ENCODE measurements at places on chromosomes 1 and 21.
A peak's percentile ranks its signal among the peaks of the same experiment; 100 is the strongest.

DNA sequence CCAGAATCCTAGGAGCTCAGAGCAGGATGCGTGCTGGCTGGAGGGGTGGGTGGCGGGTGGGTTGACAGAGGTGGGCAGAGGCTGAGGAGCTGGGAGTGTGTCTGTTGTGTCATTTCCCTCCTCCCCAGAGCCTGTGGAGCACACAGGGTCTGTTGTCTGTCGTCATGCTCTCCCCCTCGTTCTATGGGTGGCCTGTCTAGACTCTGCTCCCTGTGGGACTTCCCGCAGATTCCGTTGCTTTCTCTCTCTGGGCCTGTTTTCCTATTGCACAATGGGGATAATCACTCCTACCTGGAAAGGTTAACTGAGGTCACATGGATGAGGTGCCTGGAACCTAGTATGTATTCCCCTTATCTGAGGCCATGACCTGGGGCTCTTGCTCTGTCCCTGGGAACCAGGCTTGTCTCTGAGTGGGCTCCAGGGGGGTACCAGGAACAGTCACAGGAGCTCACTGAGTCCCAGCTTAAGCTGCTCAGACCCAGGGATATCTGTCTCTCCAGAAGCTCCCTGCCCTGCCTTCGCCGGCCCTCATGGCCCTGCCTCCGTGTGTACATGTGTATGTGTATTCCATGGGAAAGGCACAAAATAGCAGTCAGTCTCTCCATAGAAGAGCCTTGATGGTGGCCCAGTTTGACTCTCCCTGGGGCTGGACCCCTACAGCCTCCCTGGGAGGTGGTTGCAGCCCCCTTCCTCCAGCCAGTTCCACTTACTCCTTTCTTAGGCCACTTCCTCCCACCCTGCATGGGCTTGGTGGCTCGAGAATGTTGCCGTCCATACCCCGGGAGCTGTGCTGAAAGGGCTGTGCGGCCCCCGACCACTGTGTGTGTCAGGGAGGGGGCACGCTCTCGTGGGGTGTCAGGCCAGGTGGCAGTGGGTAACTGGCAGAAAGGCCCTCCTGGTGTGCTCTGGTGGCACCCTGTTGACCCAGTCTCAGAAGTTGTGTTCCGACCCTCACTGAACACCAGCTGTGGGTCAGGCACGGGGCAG, 17.9 kb downstream of the PTPRF start:
- no peak for DNase-seq

- DNase-seq, result no peak
Observed at GRCh38 chr1:108114033-108114599, 86.0 kb downstream of the SLC25A24 start.

DNA sequence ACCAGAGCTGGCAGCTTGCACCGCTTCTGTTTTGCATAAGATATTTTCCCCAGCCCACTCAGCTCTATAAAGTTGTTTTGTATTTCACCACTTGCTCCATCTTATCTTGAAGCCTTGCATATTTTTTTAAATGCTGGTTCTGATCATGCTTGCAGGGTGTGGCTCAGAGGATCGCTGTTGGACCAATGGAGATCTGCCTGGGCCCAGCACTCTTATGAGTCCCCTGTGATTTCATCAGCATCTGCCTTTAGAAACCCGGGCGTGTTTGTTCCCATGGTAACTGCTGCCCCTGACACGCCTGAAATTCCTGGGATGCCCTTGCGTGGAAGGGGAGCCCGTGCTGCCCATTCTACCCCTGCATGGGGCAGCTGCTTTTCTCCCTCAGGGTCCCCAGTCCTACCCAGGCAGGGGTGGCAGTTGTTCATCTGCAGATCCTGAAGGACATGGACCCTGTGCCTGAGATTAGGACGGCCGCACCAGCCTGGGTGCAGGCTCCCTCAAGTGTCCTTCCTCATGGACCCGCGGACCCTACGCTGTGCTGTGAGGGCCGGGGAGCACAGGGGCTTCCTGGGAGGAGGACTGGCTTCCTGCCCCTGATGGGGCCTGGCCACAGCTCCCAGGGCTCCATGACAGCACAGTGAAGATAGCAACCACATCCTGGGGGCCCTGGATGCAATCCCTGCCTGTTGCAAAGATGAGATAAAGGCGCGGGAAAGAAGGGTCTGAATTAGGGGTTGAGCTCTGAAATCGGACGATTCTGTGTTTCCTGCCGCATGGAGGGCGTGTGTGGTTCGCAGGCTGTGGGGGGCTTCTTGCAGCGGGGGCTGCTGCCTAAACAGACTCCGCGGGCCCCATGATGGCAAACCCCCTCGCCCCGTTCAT, 226.5 kb downstream of the SDCCAG8 start:
- peak; percentile 19 for DNase-seq

DNA sequence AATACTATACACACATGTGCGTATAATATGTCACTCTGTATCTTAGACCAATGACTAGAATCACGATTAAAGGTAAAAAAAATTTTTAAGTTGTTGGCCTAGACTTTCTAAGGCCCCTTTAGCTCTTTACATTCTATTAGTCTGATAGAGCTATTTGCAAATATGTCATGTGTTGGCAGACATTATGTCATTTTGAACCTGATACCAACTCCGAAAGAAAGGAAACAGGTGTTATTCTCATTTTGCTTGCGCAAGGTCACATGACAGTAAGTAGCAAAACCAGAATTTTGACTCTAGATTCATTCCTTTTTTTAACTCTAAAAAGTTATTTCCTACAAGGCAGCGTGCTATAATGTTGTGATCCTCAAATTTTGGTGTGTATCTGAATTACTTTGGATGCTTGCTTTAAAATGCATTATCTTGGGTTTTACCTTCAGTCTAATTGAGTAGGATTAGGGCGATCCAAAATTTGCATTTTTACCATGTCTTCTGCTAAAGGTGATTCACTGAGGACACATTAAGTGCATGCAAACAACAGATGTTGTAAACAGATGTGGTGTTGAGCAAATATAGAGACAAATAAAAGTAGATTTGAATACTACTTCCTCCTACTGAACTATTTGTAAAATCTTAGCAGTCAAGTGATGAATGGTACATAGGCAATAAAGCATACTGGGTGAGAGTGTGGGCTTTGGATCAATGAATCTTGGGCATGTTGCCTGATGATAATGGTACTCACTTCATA, 63.5 kb upstream of the KIAA1614 start:
- DNase-seq, result peak; percentile 5

DNA sequence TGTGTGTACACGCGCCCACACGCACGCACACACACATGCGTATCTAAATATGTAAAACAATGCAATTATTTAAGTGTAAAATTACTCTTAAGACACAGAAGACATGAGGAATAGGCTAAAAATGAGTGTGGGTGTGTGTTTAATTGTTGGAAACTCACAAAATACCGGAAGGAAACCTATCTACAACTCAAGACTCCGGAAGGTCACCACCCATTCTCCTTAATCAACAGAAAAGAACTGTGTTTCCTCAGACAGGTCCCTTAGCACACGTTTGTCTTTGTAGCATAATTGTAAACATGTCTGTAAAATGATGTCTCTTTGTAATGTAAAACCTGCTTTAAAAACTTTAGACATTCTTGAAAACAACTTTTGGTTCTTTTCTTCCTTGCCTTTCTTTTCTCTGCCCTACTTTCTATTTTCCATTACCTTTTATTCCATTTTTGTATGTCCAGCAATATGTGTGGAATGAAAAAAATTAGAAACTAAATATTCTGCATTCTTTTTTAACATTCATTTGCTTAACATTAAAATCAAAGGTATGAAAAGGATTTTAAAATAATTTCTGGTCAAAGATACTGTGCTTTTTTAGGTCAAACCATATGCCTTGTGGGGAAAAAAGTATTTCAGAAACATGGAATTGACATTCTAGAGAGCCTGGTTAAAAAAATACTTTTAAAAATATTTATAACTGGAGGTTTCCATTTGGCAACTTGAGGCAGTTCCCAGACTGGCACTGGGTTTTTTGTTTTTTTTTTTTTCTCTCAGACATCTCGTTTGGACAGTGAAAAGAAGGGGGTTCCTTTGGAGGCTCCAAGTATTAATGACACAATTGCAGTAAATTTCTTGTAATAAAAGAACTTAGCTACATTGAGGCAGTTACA, 46.2 kb downstream of the ATP5PF start:
- no peak for DNase-seq

All from activated CD4-positive, alpha-beta T cell treated with anti-CD3 and anti-CD28 coated beads, Interleukin-2, Interleukin-6, amounts not matched to agents 100 ng/mL and 50 ng/mL, durations not matched to agents 16 hours and 8 hours (primary cell).